Mesenteric fat pad (tissue), 1 donor: ENCODE measurements at places on chromosomes 2 and 18.

GRCh38 chr2:109185821-109186570 is 57.0 kb downstream of the SH3RF3 start:
- peak; percentile 89 for DNase-seq

- DNase-seq: no peak
Measured at GRCh38 chr2:237570776-237571335, 4.5 kb downstream of the PRLH start.

DNA sequence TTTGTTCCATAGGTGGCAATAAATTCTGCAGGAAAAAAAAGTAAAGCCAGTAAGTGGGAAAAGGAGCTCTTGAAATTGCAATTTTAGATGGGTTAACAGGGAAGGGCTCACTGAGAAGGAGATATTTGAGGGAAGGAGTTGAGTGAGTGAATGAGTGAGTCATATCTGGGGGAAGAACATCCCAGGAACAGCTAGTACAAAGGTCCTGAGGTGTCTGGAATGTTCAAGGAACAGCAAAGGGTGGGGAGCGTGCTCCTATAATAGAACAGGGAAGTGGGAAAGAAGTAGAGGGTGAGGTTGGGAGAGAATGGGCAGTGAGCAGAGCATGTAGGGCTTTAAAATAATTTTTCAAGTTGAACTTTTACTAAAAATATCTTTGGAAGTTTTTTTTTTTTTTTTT is 68.0 kb upstream of the PSME4 start:
- DNase-seq: no peak

DNA sequence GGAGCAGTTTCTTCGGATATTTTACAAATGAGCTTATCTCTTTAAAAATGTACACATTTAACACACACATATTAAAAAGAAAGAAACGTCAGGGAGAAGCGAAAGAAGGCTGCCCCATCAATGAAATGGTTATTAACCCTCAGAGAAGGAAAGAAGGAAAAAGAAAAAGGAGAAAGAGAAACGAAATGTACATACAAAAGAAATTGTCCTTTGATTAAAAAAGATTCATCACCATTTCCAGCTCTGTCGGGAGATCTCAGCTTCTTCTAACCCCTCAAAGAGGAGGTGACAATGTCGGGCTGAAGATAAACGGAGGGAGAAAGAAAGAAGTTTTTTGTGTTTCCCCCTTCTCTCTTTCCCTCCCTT is 1.5 kb downstream of the IKZF2 start:
- DNase-seq: no peak

DNA sequence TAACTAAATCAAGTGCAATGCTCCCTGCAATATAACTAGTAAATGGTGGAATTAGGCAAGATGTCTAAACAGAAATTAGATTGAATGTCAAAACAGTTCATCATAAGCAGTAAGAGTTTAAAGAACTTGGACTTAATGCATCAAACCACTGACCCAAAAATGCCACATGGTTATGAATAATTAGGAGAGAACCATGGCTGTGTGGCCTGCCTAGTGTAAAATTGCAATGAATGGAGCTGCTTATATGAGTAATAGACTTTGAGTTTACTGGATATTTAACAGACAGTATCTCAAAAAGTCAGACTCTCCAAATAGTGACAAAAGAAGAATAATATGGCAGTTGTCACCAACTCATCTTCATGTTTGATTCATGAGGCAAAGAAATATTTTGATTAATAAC is 101.6 kb upstream of the COL5A2 start:
- no peak for DNase-seq

GRCh38 chr2:234874347-234875046 is 77.3 kb upstream of the SH3BP4 start:
- DNase-seq: no peak

DNA sequence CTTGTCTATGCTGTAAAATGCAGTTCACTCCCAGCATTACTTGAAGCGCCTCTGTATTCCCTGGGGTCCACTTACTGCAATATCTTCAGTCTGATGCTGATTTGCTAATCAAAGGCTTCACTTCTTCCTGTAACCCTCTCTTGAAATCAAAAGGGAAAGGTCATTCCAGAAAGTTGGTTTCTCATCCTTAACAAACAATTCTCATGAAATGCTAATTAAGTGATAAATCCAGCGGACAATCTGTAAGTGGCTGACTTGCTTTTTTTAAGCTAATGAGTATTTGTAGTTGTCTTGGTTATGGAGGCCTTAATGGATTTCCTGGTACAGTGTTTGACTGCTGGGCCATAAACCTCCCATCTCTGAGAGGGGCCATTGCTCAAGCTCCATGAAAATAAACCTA is 499.6 kb upstream of the HS6ST1 start:
- DNase-seq: no peak

GRCh38 chr2:81249152-81249551 is 944.6 kb upstream of the LRRTM1 start:
- no peak for DNase-seq

DNA sequence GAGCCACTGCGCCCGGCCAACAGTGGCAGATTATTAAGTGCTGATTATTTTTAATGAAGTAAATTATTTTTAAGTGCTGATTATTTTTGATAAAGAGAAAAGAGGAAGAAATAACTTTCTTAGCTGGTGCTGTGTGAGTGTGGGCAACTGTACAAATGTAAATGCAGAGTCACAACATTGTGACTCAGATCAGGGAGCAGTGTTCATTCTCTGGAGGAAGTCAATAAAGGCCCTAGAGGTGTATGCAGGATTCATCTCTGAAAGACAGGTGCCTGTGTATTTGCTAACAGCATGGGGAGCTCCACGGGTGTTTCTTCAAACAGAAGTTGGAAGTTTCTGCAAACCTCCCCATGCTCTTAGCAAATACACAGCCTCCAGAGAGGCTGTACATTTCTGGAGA is 6.2 kb downstream of the KRTCAP3 start:
- DNase-seq: no peak

- peak; percentile 84 for DNase-seq
Measured at GRCh38 chr2:2846332-2847208, 515.5 kb upstream of the MYT1L start.

DNA sequence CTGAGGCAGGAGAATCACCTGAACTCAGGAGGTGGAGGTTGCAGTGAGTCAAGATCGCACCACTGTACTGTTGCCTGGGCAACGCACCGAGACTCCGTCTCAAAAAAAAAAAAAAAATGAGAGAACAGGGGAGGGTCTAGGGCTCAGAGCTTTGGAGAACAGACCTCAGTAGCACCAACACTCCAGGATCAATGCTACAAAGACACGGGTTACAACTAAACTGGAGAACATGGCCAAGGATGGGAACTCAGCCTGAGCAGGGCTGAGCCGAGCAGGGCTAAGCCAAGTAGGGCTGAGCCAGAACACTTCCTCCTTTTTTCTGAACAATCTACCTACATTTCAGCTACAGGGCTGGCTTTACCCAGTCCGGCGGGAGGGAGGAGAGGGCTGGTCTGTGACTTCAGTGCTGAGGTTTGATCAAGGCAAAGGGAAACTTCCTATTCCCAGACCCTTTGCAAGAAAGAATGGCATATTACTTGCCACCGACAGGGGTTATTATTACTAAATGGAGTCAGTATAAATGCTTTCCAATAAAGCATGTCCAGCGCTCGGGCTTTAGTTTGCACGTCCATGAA is 2.9 kb upstream of the CASP8 start:
- no peak for DNase-seq

DNA sequence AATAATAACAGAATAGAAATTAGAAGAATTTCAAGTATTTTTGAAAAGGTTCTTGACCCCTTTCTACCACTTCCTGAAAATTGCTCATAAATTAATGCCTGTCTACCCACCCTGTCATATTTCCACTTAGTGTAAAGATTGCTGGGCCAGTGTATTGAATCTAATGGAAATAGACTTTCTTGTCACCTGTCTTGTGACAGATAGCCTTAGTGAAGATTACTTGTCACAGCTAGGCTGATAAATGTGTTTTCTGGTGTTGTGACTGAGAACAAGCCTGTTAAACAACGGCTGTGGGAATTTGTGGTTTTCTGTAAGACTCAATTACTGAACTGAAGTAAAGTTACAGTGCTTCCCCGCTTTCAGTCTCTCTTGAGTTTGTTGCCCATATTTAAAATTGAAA is 37.0 kb downstream of the PIK3C3 start:
- no peak for DNase-seq

DNA sequence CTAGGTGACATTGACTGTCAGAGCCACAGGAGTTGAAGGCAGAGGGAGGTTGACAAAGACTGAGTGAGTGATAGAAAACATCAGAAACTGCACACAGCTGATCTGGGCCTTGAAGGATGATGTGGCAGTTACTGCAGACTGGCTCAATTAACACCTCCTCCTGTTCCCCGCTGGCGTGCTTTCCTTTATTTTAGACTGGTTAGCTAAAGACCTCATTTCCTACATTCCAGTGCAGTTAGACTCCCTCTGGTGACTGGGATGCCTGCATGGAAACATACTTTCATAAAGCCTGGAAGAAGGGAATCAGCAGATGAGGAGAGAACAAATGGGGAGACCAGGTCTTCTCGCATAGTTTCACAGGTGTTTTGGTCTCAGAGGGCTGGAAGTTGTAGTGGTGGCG is 7.1 kb downstream of the TPGS2 start:
- DNase-seq: no peak

DNA sequence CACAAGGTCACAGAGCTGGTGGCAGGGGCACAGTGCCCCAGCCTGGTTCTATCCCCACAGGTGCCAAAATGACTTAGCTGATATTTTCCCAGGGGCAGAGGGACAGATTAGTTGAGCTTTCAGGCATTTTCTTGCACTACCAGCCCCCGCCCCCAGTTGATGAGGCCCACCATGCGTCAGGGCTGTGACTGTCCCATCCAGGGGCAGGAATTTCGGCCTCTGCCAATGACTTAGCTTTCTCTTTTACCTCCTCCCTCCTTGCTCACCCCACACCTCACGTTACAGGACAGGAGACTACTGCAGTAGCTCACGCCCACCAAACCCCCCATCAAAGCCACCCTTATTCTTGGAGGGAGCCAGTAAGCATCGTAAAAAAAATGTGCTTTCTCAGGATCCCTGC is 31.5 kb downstream of the MRO start:
- no peak for DNase-seq

- DNase-seq: no peak
Measured at GRCh38 chr2:129499747-129500146, 479.7 kb upstream of the RAB6C start.

- no peak for DNase-seq
Measured at GRCh38 chr2:96540136-96540535, 3.6 kb downstream of the ARID5A start.

DNA sequence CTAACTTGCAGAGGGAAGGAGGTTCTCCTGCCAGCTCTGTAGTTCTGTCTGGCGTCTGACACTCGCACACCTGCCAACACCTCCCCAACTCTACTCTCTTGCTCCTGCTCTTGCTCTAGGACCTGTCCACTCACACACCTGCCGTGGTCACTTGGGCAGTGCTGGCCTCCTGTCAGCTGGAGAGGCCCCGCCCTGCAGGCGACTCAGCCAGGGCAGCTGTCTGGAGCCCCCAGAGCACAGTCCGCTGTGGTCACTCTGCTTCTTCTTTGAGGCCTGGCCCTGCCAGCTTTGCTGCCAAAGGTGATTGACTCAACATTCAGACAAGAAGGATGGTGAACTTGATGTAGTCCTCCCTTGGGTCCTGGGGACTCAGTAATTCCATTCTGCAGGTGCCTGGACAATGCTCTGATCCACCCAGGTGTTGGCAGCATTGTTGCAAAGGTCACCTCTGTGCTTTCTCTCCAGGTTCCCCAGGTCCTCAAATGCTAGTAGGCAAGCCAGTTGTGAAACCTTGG is 18.7 kb downstream of the TPO start:
- no peak for DNase-seq

DNA sequence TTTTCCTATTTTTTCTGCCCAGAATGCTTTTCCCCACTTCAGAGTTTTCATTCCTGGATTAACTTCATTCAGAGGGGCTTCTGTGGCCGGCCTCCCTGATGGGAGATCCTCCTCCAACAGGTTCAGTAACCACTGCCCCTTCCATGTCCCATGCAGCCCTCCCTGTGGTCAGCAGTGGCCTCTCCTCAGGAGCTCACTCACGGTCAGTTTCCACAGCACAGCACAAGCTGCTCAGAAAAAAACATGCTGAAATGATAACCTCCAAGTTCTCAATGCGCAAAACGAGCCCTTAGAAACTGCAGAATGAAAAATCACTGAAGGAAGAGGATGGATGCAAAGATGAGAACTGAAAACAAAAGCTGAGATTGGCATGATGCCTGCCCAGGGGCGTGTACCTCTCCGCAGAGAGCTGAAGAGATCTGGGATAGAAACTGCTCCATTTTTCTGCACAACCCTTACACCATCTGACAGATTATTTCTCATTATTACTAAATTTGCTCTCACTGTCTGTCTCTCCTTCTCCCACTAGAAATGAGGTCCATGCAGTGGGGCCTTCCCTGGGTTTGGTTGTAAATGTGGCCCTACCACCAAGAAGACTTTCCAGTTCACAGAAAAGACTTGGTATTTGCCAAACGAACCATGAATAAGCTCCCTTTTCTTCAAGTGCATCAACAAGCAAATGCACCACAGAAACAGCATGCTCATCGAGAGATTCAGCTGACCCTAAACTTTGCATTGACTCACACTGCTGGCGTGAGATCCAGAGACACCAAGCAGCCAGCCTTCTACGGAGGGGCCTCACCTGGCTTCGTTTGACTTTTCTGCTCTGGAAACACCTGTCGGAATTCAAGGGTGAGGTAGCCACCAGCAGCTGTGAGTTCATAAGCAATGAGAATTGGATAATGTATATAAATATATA is 51.5 kb downstream of the TMEM18 start:
- no peak for DNase-seq

DNA sequence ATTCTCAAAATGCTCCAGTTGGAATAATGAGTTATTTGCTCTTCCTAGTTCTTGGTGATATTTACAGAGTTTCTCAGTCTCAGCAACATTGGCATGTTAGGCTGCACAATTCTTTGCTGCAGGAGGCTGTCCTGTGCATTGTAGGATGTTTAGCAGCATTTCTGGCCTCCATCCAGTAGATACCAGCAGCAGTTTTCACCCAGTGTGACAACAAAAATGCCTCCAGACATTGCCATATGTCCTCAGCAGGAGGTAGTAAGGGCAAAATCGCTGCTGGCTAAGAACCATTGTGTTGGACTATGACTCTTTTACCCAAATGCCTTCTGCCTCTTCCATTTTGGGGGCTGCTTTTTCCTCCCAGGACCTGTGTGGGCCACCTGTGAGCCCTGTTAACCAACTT is 50.4 kb downstream of the PAX8 start:
- no peak for DNase-seq
